Neural crest cell (in vitro differentiated cells): ENCODE measurements at places on chromosomes 3 and 15. TPM values are rescaled to one million over a fixed set of nuclear protein-coding genes. Genes with fewer than 3 reads are reported as not detected.

DNA sequence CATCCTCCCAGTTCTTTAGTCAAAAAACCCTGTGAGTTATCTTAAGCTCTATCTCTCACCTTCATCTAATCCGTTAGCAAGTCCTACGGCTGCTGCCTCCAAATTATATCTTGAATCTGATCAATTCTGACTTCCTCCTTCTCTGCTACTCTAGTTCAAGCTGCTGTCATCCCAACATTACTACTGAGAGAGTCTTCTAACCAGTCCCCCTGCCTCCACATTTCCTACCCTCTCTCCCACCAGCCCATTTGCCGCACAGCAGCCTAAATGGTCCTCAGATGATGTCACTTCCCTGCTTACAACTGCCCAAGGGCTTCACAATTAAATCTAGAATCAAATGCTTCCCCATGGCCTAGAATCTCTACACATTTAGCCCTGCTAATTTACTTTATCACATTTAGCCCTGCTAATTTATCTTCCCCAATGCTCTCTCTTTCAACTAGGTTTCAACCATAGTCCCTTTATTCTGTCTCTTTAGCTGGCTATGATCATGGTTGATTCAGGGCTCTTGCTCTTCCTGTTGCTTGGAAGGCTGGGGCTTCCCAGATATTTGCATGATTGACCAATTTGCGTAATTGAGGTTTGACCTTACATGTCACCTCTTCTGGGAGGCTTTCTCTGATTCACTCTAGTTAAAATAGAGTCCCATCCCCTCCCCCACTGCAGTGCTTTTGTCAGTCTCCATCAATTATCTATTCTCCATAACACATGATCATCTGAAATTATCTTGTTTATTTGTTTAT, 11.0 kb upstream of the ARL14 start:
- no peak for DNase-seq

- DNase-seq, result no peak
Observed at GRCh38 chr15:63339006-63339766, 42.5 kb downstream of the CA12 start.

GRCh38 chr15:99387421-99388168, 136.3 kb downstream of the LRRC28 start:
- DNase-seq, result no peak

CLEC3B gene
- not detected in 2 replicates for total RNA-seq

IMPG2 gene
- 0.40 and 0.52 TPM in 2 replicates for total RNA-seq

DNA sequence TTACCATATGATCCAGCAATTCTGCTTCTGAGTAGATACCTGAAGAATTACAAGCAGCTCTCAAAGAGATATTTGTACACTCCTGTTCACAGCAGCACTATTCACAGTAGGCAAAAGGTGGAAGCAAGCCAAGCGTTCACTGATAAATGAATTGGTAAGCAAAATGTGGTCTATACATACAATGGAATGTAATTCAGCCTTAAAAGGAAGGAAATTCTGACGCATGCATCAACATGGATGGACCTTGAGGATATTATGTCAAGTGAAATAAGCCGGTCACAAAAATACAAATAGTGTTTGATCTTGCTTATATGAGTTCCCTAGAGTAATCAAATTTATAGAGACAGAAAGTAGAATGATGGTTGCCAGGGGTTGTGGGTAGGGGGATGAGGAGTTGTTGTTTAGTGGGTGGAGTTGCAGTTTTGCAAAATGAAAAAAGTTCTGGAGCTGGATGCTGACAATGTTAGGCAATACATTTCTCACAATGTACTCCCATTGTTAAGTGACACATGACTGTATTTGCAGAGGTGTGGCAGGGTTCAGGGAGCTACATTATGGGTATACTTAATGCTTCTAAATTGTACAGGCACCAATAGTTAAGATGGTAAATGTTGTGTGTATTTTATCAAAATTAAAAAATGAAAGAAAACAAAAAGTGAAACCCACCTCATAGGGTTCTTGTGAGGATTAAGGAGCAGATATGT, 26.7 kb downstream of the SLC6A1 start:
- DNase-seq, result no peak

KBTBD12 gene
- not detected in 2 replicates for total RNA-seq

DNA sequence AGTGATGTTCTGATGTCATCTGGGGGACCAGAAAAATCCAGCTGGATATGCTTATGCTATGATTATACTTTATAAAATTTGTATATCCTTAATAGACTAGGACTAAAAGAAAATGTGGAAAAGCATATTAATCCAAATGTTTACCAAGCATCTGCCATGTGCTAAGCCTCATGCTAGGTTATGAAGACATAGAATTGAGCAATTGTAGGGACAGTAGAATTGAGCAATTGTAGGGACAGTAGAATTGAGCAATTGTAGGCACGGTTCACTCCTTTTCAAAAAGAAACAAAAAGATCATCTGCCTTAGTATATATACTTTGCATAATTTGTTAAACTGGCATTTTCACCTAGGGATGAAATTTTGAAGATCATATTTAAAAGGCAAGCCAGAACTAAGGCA, 18.3 kb downstream of the ABHD5 start:
- no peak for DNase-seq

CELF6 gene
- total RNA-seq, result 1.1 and 1.3 TPM in 2 replicates

- DNase-seq, result no peak
Observed at GRCh38 chr15:100958326-100959065, 39.3 kb downstream of the LRRK1 start.

GPR87 gene
- total RNA-seq, result not detected in 2 replicates

DNA sequence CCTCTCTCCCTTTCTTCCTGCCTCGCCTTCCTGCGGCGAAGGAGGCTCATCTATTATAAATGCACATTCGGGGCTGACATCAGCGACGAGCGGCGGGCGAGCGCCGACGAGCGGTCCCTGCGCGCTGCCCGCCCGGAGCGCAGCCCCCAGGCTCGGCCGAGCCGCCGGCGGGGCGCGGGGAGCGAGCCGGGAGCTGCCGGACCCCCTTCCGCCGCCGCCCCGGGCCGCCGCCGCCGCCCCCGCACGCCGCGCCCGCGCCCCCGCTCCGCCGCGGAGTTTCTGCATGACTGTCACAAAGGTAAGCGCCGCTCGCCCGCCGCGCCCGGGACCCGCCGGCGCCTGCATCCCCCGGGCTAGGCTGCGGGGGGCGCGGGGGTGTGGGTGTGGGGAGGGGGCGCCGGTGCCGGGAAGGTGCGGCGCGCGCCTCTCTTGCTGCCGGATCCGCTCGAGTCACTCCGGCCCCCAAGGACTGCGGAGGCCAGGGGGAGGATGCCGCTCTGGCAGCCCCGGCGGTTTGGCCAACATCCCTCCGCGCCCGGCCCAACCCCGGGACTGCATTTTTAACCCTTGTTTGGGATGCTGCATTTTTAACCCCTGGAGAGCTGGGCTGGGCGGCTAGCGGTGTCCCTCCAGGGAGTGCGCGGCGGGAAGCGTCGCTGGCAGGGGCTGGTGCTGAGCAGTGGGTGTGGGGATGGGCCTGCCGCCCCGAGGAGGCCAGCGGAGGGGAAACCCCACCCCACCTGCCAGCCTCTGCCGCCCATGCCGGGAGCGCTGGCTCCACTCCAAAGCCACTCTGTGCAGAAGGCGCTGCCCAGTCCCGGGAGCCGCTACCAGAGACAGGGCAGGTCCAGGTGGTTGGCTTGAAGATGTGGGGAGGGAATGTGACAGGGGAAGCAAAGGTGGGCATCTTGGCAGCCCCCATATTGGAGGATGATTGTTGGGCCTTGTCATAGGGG, at the start of gene CORO2B:
Gene CORO2B (plus strand): TSS at position 14 of the 956 bp plus-strand sequence. CDS start 270 bp downstream, at position 284.
- peak; percentile 59 for DNase-seq

DNA sequence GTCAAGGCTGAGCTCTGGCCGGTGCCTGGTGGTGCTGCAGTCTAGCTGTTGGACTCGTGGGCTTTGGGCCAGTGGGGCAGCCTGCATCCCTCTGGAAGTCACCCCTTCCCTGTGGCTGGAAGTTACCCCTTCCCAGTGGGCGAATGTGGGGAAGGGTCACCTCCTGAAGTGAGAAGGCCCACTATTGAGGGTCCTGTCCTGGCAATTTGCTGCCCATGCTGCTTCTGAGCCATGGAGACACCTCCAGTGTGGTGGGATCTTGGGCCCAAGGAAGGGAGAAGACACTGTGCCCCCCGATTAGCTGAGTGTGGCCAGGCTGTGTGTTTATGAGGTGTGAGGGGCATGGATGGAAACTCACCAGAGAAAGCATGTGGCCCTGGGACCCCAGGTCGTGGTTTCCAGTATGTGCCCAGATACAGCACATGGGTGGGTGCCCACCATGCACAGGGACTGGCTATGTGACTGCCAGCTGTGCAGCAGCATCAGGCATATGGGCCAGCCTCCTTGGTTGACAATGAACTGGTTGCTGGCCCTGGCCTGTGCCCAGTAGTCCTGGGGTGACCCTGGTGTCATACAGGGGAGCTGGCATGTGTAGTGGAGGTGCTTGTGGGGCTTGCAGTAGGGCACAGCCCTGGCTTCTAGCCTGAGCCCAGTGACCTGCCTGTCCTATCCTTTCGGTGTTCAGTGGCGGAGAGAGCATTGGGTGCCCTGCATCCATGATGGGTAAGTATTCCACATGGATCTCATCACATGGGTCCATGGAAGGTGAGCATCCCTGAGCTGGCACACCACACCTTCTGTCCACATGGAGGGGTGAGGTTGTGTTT, 221.2 kb downstream of the SNRPN start:
- no peak for DNase-seq

- no peak for DNase-seq
Observed at GRCh38 chr3:22900296-22900695, 302.8 kb upstream of the UBE2E2 start.

DNA sequence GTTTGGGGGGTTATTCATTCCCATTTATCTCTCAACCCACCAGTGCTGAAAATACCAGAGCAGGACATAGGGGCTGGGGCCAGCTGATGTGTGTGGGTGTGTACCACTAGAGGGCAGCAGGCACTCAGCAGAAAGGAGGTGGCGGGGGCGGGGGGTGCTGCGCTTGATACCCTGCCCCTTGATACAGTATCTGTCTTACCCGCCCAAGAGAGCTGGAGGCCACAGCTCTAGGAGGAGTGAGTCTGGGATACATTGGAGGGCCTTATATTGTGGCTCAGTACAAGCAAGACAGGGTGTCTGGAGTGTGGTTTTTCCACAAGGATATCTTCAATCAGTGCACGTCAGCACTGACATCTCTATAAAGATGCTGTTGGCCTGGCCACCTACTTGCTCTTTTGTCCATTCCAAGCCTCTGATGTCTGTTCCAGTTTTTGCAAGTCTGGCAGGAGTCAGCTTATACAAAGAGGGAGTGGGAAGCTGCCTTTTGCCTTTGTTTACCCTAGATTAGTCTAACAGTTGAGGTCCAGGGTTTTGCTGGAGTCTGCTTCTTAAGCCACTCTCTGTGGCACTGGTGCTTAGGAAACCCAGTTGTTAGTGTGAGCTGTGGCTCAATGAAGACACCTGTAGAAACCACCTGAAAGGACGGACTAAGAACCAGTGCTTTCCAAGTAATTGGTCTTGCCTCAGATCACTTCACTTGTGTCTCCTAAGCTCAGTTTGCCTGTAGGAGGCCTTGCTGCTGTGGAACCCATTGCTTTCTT, 1.5 kb upstream of the RBM15B start:
- DNase-seq, result peak; percentile 50

GRCh38 chr3:133573629-133574194, at the start of gene CDV3:
TSS of gene CDV3 (plus strand) at chr3:133573686. CDS start at chr3:133574045, 359 bp downstream.
- DNase-seq, result no peak

ANXA2 gene
- total RNA-seq, result 122 and 129 TPM in 2 replicates
